ENCODE measurements at places on chromosomes 13 and 19.

DNA sequence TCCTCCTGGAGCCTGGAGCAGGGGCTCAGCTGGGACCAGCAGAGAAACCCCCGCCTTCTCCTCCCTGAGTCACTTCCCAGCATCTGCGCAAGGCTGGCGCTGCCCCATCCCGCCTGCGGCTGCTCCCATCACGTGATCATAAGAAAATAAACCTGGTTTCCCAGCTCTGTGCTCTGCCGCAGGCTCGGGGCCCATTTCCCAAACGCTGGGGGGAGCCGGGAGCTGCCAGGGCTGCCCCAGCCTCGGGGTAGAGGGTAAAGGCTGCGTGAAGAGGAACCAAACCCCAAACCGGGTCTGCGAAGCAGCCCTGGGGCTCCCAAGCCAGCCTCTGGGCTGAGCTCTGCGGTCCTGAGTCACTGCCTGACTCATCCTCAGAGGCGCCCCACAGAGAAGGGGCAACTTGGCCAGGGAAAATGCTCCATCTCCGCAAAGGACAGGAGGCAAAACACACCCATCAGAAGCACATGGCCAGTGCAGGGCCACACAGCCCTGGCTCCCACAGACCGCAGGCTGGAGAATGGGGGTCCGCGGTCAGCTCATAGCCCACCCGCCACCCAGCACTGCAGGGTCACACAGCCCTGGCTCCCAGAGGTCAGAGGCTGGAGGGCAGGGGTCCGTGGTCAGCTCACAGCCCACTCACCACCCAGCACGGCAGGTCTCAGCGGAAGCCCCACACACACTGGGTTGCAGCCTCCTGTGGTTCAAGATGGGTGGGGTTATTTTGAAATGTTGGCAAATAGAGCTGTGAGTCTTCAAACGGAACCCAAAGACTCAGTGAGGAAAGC lies 67.1 kb downstream of the RASA3 start:
- DNase-seq = peak; percentile 91

- DNase-seq = no peak
Observed at GRCh38 chr13:25111585-25111956, 15.6 kb downstream of the PABPC3 start.

DNA sequence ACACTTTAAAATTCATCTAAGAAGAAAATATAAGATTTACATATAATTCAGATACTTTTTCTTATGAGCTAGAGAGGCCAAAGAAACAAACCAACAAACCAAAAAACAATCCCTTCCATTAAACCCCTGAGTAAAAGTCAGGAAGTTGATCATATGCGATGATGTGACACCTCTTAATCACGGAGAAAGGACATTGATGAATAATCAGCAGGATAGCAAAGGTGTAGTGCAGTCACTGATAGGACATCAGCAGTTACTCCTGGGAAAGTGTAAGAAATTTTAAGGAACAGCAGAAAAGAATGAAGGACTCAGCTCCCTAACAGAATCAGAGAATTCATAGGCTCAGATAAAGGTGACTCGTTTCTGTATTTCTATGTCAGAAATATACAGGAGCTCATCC lies 202.4 kb upstream of the EDNRB start:
- DNase-seq = no peak

DNA sequence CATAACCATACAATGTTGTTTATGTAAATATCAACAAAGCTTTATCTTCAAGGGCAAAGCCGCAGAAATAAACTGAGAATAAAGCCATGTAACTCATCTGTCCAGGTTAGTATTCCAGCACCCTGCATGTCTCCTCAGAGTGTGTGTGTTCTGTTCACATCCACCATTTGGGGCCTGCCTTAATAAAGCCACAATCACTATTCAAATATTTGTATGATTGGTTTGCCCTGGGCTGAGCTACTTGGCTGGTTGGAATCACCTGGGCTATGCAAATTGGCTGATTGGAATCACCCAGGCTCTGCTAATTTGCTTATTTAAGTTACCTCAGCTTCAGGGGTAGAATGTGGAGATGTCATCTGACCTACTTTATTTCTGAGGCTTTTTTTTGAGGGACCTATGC lies 42.4 kb upstream of the ZNF737 start:
- no peak for DNase-seq

- no peak for DNase-seq
Observed at GRCh38 chr13:94765814-94766213, 53.5 kb upstream of the SOX21 start.

DNA sequence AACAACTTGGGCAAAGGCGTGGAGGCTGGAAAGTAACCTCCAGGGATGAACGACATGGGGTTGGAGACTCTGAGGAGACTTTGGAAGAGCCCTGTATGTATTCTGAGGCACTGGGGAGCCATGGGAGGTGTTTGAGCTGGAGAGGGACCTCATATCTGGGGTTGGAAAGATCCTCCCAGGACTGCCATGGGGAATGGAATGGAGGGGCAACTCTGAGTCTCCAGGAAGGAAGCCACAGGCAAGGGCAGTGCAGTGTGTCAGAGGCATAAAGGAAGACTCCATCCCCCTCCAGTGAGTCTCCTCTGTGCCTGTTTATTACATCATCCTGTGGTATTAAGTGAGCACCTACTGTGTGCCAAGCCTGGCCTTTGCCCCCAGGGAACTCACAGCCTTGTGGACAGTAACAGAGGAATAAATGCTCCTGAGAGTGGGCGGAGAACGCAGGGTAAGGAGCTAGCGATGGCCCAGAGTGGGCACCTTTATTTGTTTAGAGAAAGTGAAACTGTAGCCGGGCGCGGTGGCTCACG lies 7.7 kb downstream of the PEAK3 start:
- no peak for DNase-seq
